ENCODE measurements at places on chromosomes 12 and 14.

GRCh38 chr12:32179011-32179395 lies 72.4 kb downstream of the BICD1 start:
- no peak for DNase-seq

DNA sequence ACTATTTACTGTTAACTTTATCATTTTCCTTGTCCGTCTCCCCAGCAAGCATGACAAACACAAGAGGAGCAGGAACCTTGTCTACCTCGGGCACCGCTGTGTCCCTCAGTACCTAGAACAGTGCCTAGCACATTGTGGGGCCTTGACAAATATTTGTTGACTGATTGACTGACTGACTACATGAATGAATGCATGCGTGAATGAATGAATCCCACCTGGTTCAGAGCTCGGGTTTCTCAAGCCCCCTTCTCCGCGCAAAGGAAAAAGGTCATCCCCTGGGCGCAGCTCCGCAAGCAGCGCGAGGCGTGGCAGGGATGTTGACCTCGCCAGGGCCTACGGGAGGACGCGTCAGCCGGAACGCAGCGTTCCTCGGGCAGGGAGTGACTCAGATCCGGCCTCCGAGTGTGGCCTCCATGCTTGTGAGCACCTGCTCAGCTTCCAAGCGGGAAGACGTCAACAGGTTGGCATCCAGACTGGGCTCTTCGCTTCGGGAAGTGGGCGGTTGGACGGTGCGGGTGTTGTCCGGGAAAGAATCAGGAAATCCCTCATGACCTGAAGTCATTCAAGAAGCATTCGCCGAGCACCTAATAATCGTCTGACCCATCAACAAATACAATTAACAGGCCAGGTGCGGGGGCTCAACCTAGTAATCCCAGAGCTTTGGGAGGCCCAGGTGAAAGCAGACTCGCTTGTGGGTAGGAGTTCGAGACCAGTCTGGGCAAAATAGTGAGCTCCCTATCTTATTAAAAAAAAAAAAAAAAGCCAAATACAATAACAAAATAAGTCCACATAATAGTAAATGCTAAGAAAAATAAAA lies 13.9 kb upstream of the UBC start:
- DNase-seq = peak; percentile 98

DNA sequence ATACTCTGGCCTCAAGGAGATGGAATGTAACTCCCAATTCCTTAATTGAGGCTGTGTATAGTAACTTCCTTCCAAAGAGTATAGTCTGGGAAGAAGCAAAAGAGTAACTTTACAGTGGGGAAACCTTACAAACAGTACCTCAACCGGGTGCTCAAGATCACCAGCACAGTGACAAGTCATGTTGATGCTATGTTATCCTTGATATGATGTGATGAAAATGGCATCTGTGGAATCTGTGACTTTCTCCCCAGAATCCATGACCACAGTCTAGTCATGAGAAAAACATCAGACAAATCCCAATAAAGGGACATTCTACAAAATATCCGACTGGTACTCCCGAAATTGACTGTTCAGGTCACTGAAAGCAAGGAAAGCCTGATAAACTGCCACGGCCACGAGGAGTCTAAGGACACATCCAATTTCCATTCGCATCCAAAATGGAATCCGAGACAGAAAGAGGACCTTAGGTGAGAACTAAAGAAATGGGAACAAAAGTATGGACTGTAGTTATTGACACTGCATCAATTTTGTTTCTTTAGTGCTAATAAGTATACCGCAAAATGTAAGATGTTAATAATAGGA lies 97.3 kb upstream of the FRMD6 start:
- DNase-seq = no peak

GRCh38 chr12:55072083-55072482 lies 52.3 kb downstream of the NEUROD4 start:
- peak; percentile 20 for DNase-seq

DNA sequence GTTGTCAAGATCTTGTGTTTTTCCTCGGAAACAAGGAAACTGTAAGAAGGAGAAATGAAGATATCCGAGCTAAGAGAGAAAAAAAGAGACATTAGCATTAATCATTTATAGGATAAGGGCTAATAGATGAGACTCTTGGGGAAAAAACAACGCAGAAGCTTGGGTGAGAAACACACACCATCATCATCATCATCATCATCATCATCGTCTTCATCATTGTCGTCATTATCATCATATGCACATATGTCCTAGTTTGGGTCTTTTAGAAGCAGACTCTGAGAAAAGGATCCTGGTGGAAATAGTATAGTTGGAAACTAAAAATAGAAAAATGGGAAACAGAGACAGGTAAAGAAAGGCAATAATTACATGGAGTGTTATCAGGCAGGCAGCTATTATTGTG lies 95.9 kb downstream of the PAH start:
- no peak for DNase-seq

- no peak for DNase-seq
These were observed 16.8 kb downstream of the SCFD1 start for GRCh38 chr14:30638926-30639325.

DNA sequence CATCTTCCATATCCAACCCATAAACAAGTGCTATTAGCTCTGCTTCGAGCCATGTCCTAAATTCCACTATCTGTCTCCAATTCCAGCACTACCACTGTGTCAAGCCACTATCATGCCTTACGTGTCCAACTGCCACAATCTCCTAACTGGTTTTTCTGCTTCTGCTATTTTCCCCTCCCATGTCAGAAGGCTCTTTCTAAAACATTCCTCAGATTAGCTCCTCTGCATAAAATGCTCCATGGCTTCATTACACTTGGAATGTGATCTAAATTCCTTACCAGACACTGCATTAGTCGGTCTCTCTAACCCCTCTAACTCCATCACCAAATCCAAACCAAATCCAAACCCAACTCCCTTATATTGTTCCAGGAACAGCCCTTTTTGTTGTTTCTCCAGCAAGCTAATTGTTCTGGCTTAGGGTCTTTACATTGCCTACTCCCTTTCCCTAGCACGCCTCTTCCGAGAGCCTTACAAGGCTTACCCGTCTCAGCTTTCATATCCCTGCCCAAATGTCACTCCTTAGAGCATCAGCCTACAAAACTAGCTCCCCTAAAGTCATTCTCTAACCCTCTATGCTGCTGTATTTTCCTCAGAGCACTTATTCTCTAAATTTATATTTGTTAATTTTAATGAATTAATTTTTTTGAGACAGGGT lies 139.7 kb downstream of the HELB start:
- DNase-seq = no peak

DNA sequence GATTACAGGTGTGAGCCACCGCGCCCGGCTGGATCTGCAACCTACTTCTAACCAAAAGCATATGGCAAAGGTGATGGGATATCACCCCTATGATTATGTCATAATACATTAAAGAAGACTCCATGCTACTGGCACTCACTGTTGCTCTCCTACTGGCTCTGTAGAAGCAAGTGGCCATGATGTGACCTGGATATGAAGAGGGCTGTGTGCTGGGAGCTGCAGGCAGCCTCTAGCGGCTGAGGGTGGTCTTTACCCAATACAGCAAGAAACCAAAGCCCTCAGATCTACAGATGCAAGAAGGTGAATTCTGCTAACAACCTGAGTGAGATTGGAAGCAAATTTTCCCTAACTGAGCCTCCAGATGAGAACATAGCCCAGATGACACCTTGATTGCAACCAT lies 34.2 kb upstream of the TRIM9 start:
- DNase-seq = no peak

DNA sequence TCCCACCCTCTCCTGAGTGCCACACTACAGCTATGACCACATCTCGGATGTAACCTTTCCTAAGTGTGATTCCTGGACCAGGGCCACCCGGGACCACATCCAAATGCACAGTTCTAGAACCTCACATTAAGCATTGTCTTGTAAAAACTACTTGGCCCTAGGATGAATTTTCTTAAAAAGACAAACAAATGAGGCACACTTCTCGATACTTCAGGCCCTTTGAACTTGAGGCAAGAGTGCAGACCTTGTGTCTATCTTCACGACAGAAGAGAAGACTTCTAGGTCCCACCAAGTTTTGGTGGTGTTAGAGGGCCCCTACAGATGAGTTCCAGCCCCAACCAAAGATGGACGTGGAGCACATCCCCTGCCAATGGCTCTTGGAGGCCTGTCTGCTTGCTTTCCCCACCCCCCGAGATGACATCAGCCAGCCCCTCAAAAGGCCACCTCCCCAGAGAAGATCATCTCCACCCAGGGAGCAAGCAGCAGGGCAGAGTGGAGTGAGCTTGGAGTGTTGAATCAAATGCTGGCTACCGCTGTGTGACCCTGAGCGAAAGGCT lies 9.3 kb downstream of the ISCU start:
- no peak for DNase-seq

- no peak for DNase-seq
These were observed 2.1 kb upstream of the GSC start for GRCh38 chr14:94771906-94772490.

DNA sequence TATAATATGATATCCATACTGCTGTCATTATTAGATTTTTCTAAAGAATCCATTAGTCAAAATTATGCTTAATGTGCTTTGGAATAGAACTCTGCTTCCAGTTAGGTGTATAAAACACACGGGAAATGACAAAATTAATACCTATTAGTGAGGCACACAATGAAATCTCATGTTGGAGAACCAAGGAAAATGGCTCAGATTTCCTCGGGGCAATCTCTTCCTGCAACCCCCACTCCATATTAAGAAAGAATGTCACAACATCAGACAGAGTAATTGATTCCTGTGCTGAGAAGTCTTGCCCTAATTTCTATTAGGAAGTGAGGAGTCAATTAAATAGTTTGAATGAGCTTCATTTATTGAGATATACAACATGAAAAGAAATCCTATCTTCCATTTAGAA lies 299.8 kb upstream of the KITLG start:
- no peak for DNase-seq

GRCh38 chr14:87205811-87206210 lies 787.2 kb downstream of the GALC start:
- DNase-seq = no peak

DNA sequence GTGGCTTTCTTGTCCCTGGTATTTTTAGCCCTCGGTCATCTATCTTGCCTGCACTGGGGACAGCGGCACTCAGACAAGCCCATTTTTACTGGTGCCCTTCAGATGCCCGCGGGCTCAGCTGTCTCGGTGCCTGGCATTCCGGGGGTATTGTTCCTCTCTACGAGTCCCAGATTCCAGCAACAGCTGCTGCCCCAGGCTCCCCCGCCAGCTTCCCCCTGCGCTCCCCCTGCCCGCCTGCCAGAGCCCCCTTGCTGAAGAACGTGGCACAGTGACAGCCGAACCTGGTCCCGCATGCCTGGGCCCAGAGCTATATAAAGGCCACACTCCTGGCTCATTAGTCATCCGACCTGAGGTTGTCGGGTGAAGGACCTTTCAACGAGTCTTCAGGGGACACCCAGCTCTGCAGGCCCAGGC lies 10.9 kb upstream of the MYL2 start:
- DNase-seq = no peak

DNA sequence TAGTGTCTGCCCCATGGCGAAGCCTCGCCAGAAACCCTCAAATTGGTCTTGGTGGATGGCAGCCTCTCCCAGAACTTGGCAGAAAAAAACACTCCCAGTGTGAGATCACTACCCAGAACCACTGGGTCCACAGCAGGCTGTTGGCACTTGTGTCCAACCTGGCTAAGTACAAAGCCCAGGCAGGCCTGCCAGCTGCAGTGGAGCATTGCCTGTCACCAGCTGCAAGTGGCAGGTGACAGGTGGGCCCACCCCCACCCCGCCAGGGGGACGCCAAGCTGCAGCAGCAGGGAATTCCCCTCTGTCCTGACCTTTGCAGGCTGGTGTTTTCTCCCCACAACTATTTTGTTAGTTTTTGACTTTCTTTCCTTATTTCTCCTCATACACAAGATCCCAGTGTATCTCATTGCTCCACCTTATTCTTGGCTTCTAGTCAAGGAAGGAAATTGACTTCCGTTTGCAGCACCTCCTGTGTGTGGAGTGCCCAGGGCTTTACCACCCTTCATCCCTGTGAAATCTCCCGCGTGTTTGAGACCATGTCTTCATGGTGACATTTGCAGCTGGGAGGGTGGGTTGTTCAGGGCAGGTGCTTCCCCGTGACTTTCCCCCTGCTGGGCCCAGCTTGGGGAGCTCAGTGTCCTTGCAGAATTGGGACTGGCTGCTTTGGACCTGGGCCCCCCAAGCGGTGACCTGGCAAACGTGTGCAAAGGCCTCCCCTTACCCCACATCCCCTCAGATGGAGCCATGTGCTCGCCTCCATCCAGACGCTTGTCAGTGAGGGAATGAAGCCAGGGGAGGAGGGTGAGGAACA lies 73.8 kb upstream of the RIN3 start:
- no peak for DNase-seq

DNA sequence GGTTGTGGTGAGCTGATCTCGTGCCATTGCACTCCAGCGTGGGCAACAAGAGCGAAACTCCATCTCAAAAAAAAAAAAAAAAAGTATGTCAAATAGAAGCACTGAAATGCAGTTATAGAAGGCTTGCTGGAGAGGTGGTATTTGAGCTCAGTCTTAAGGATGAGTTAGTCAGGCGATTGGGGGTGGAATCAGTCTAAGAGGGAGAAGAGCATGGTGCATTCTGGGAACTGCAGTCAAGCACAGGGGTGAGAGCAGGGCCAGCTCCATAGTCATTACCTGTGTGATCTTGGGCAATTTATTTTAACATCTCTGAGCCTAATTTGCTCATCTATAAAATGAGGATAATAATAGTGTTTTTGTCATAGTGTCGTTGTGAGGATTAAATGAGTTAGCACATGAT lies 5.9 kb upstream of the GNB3 start:
- DNase-seq = no peak

GRCh38 chr12:65952737-65953209 lies 128.5 kb downstream of the HMGA2 start:
- DNase-seq = no peak

DNA sequence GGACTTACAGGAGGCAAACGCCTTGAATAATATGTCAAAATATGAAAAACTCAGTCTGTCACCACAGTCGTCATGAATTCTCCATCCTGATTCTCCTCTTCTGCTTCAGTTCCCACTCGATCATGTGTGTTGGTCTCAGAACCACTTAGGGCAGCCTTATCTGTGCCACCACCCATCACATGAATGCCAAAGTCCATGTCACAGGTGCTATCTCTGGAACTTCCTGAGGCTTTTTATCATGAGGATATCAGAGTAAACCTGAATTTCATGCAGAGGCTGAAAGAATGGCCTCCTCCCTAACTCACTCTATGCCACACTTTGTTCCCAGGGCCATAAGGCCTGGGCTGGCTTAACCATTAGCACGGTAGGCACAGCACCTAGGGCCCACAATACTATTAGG lies 28.8 kb upstream of the MAP3K9 start:
- DNase-seq = no peak

DNA sequence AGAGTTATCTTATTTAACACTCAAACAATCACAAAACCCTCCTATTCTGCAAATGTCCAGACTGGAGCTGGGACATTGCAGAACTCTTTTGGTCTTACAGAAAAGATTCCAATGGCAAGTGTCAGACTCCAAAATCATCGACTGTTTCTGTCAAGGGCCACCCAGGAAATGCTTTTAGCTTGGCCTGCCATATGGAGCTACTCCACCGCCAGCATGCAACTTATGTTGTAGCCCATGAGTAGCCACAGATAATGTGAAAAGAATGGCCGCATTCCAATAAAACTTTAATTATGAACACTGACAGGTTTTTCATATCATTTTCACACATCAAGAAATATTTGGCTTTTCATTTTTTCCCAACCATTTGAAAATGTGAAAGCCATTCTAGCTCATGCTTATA lies 57.5 kb downstream of the SYNE3 start:
- no peak for DNase-seq

GRCh38 chr14:95953111-95953724 lies 76.6 kb downstream of the TUNAR start:
- DNase-seq = peak; percentile 22

- no peak for DNase-seq
These were observed 39.4 kb upstream of the BICDL1 start for GRCh38 chr12:119949594-119949993.
